ENCODE measurements at places on chromosomes 12 and 14.

DNA sequence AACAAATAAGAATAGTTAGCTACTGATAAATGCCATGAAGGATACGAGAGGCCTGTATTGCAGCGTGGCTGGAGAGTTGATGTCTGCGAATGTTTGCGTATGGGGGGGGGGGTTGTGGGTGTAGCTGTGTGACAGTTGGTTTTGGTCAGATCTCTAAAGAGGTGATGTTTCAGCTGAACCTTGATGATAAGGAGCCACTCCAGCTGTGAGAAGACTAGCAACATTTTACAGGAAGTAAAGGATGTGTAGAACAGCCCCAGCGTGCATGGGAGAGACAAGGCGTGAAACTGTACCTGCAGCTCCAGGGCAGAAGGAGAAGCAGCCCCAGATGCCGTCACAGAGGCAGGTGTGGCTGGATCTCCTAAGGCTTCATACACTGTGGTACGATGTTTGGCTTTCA is 416.9 kb downstream of the TMEM132D start:
- no peak for DNase-seq

DNA sequence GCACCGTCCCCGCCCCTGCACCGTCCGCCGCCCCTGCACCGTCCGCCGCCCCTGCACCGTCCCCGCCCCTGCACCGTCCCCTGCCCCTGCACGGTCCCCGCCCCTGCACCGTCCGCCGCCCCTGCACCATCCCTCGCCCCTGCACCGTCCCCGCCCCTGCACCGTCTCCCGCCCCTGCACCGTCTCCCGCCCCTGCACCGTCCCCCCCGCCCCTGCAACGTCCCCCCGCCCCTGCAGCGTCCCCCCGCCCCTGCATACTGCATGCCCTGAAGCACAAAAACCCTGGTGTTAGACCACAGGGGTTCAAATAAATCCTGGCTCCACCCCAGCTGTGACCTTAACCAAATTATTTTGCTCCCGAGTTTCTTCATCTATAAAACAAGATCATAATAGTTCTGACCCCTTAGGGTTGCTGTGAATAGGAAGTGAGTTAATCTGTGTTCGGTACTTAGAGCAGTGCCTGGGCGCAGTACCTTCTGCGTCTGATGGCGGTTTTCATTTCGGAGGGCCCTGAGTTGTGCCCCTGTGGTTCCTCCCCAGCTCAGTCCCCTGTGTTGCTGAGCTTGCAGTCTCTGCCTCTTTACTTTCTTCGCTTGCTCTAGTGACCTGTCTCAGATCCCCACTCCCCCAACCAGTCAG is 38.1 kb downstream of the ESRRB start:
- DNase-seq, result no peak

DNA sequence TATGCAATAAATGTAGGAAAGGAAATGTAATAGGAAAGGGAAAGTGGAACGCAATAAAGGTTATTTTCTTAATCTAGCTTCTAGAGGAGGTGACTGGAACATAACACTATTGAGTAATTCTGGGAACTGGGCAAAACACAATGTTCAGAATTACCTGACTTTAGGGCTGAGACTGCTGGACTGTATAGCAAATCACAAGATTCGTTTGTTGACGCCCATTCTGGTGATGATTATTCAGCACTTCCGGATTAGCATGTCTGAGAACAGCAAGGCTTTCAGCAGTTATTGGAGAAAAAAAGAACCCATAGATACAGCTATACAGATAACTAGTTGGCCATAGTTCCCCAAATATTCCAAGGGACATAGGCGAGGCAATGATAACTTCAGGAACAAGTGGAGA is 2.3 kb upstream of the KLRD1 start:
- no peak for DNase-seq

- no peak for DNase-seq
Measured at GRCh38 chr12:89384050-89384758, 31.9 kb upstream of the DUSP6 start.

DNA sequence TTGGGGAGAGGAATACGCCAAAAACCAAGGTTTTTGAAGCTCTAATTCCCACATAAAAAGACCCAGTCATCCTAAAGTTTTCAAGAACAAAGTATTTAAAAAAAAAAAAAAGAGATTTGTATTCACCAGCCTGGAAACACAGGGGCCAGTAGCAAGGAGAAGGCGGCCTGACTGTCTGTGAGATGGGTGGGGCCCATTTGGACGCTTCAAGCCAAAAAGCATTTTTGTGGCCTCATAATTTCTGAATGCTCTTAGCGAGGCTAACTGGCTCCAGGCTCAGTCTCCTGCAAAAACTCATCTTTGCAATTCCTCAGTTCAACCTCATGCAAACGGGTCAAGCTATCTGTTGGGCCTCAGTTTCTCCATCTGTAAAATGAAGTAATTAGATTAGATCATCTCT is 514.1 kb downstream of the MED13L start:
- no peak for DNase-seq

- DNase-seq, result peak; percentile 78
Measured at GRCh38 chr14:91228112-91229004, 16.1 kb downstream of the GPR68 start.

DNA sequence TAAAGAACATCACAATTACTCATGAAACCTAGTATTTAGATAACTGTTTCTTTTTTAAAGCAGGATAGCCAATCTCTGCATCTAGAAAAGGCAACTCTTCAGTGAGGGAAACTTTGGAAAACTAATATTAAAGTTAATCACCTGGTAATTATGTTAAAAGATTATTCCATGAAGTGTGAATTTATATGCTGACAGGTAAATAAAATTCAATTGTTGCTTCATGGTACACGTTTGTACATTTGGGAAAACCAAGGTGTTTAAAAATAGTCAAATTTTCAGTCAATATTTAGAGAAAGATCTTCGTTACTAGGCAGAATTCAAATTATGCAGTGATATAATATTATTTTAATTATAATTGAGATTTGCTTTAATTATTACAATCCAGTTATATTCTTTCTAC is 100.1 kb upstream of the LRFN5 start:
- DNase-seq, result no peak

DNA sequence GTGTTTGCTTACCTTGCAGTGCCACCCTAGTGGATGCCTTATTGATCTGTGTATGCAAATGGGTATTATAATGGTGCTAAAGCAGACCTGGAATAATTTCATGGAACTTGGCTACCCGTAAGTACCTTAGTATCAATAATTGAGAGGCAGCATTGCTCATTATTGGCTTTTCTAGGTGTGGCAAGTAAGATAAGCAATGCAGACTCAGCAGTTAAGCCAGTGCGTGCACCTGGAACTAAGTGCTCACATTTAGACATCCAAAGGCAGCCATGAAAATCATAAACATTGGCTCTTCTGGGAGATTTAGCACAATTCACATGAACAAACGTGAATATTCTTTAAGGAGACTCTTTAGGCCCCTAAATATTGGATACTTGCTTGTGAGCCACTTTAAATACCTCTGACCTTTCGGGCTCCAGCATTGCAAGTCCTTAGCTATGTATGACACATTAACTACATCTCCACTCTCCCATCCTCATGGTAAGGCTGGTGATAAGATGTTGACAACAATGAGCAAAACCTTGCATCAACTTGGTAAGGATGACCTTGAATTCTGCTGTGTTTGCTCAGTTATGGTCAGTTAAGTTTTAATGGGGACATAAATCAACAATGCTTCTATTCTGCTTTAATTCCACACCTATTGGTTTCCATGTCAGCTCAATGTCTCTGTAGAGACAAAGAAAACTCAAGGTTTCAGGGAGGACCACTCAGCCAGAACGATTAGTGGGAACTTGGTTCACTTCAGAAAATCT is 112.0 kb downstream of the SLC5A8 start:
- DNase-seq, result no peak

DNA sequence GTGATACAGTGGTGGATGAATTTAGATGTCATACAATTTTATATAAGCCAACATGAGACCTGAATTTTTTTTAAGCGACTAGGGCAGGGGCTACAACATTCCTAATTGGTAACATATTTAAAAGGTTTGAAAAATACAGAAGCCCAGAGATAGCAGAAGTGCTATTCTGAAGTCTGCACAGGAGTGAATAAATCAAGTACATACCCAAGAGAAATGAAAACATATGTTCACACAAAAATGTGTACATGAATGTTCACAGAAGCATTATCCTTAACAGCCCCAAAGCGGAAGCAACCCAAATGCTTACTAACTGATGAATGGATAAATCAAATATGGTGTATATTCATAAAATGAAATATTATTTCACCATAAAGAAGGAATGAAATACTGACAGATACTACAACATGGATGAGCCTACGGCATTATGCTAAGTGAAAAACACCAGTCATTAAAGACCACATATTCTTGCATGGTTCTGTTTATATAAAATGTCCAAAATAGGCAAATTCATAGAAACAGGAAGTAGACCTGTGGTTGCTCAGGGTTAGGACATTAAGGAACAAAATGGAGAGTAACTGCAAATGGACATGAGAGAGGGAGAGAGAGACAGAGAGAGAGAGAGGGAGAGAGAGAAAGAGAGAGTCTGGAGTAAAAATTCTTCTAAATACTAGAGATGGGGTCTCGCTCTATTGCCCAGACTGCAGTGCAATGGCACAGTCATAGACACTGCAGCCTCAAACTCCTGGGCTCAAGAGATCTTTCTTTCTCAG is 28.0 kb upstream of the GXYLT1 start:
- DNase-seq, result no peak

DNA sequence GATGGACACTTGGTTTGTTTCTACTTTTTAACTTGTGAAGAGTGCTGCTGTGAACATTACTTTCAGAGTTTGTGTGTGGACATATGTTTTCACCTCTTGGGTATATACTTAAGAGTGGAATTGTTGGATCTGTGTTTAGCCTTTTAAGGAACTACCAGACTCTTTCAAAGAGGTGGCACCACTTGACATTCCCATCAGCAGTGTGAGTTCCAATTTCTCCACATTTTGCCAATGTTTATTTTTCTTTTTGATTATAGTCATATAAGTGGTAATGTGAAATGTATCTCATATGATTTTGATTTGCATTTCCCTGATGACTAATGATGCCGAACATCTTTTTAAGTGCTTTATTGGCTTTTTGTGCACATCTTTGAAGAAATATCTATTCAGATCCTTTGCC is 44.8 kb downstream of the ARHGAP5 start:
- DNase-seq, result no peak

DNA sequence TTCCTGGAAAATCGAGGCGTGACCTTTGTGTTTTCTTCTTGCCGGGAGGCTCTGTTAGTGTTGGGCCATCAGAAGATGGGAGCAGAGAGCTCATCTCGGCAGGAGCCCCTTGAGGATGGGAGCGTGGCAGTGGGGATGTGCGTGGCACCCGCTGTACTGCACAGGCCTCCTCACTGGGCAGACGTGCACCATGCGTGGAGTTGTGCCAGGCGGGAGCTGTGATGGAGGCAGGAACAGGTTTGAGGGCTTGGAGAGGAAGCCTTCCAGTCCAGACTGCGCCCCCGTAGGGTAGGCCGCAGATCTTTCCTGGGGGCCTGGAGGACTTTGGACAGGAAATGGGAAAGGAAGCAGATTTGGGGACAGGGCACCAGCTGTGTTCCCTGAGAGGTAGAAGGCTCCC is 197.5 kb downstream of the TSPAN9 start:
- DNase-seq, result no peak

- no peak for DNase-seq
Measured at GRCh38 chr12:96495841-96496545, 6.6 kb downstream of the CFAP54 start.

DNA sequence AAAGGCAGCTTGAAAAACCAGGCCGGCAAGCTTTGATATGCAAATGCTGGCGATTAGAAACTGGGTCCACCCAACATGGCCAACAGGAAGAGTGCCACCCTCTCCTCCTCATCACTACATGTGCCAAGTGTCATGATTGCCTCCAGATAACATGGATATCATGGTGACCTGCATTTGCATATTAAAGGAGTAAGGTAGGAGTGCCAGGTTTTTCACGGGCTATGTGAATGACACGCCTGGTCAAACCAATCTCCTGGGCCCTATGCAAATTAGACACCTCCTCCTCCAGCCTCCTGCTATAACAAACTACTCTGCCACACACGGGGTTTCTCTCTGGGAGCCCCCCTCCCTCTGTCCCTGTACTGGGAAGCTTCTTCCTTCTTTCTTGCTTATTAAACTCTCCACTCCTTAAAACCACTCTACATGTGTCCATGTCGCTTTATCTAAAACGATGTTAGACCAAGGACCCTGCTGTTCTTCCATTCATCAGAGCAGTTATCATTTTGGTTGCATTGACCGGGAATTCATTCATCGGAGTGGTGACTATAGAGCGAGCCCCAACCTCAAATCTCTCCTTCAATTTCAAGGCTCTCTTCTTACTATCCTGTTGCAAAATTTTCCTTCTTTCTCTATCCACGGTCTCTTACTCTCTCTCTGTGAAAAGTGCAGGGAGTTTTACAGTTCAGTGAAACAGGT is 27.5 kb downstream of the APOBEC1 start:
- DNase-seq, result no peak

DNA sequence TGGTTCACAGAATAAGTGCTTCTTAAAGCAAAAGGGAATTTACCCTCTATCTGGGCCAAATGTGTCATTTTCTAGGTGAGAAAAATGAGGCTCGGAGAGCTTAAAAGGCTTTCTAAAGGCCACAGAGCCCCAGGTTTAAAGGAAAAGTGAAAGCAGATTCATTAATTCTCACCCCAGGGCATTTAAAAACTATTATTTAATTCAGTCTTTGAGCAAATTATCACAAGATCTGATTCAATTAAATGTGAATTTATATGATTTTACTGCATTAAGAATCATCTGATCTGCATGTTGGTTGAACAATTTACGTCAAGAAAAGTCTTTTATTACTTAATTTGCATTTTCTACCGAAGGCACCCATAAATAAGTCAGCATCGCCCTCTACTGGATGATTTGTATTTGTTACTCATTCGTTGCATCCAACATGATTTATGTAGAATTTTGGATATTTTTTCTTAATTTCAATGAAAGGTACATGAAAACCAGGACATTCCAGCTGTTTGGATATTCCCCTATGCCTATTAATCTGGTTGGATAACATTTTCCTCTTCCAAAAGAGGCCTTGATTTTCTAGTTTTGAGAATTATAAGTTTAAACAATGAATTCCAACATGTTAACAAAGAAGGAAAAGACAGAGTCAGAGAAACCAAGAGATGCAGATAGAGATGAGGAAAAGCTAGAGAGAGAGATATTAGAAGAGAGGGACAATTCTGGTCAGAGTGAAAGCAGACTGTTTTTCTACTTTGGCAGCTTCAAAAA is 19.1 kb upstream of the DHRS7 start:
- peak; percentile 44 for DNase-seq

DNA sequence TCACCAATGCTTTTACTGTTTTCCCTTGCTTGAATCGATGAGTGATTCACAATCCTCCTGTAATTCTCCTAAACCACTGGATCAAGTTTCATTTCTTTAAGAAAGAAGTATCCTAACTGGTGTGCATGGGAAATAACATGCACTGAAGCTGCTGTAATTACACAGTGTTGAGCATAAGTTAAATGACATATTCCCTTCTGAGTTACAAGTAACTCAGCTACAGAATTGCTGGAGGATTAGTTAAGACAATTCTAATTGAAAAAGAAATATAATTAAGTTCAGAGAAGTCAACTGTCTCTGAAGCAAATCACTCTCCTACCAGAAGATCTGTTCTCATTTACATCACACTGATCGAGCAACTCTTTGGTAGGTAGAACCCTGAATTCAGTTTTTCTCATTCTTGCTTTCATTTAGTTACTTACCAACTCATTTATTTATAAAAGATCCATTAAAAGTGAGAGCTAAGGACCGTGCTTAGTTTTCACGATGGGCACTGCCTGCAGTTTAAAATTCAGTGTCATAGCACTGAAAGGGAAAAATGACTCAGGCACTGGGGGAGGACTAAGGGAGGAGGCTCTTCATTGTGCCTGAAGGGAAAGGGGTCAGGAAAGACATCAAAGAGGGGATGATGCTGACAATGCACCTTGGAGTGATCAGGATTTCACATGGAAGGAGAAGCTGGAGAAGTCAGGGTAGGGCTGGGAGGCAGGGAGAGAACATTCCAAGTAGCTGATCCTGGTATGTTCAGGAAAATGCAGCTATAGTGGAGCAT is 327.2 kb downstream of the EMP1 start:
- DNase-seq, result no peak

Data from effector CD4-positive, alpha-beta T cell (primary cell).